Fibroblast of skin of right biceps (primary cell): ENCODE measurements at places on chromosomes 6 and 20.

DNA sequence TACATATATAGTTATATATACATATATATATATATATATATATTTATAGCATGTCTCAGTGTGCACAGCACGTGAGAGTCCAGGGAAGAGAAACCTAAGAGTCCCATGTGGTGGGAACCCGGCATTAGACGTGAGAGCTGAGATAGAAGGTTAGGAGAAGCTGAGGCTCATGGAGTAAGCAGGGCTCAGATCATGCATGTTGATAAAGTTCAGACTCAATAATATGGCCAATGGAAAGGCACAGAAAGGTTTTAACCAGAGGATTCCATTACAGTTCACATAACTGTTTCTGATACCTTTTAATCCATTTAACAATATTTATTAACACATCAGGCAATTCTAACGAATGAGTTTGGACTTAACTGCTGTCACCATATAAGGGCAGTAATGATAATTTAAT lies 143.4 kb downstream of the MYB start:
- DNase-seq, result no peak

DNA sequence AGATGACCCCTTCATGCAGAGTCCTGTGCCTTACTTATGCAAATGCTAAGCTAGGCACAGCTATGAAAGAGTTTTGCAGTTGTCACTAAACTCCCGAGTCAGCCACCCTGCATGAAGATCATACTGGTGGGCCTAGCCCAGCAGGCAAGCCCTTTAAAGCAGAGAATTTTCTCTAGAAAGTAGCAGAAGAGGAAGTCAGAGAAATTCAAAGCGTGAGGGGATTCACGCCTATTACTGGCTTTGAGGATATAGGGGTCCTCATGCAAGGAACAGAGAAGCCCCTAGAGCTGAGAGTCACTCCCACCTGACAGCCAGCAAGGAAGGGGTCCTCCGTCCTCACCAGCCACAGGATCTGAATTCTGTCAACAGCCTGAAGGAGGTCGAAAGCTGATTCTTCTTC lies 54.6 kb downstream of the MYB start:
- DNase-seq, result no peak

- DNase-seq, result peak; percentile 38
These were observed 60.8 kb downstream of the OGFRL1 start for GRCh38 chr6:71349395-71349794.

- DNase-seq, result no peak
These were observed 53.8 kb upstream of the POLR1H start for GRCh38 chr6:30007132-30007764.

- DNase-seq, result peak; percentile 19
These were observed 525 bp downstream of the FAM229B start for GRCh38 chr6:112087916-112088315.

DNA sequence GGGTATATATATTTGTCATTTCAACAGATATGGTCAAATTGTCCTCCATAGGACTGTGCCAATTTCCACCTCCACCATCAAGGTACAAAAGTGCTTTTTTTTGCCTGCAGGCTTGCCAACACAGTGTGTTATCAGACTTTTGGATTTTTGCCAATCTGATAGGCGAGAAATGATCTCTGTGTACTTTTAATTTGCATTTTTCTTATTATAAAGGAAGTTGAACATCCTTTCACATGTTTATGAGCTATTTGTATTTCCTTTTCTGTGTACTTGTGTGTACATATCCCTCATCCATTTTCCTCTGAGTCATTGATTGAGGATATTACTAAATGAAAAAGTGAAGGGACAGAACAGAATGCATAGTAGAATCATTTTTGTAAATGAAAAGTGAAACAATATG lies 39.0 kb upstream of the PTPN1 start:
- DNase-seq, result no peak

DNA sequence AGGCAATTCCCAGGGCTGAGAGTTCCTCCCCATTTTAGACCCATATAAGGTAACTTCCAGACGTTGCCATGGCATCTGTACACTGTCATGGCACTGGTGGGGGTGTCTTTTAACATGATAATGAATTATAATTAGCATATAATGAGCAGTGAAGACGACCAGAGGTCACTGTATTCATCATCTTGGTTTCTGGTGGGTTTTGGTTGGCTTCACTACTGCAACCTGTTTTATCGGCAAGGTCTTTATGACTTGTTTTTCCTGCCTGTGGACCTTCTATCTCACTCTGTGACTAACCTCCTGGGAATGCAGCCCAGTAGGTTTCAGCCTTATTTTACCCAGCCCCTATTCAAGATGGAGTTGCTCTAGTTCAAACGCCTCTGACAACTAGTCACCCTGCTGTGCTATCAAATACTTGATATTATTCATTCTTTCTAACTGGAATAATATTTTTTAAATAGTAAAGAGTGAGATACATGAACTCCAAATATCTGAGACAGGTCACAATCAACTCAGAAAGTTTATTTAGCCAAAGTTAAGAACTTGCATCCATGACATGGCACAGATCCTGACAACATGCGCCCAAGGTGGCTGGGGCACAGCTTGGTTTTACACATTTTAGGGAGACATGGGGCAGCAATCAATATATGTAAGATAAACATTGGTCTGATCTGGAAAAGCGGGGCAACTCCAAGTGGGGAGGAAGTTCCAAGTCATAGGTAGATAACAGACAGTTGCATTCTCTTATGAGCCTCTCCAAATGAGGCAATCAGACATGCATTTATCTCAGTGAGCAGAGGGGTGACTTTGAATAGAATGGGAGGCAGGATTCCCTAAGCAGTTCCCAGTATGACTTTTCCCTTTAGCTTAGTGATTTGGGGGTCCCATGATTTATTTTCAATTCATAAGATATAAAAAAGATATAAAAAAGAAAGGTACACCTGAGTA lies 1.2 kb upstream of the UFL1 start:
- peak; percentile 43 for DNase-seq

DNA sequence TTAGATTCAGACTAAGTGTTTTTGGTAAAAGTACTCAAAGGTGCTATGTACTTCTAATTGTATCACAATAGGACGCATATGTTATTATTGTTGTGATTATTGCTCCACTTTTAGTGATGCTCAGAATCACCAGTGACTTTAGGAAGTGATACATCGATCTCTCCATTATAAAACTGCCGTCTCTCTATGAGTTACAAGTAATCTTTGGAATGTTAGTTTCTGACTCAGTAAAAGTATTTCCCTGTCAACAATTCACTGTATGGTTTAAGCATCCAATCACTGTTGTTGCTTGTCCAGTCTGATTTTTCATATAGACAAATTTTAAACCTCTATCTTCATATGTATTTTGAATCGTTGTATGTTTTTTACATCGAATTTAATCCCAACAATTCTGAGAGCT lies 9.4 kb downstream of the DCBLD1 start:
- DNase-seq, result peak; percentile 68

DNA sequence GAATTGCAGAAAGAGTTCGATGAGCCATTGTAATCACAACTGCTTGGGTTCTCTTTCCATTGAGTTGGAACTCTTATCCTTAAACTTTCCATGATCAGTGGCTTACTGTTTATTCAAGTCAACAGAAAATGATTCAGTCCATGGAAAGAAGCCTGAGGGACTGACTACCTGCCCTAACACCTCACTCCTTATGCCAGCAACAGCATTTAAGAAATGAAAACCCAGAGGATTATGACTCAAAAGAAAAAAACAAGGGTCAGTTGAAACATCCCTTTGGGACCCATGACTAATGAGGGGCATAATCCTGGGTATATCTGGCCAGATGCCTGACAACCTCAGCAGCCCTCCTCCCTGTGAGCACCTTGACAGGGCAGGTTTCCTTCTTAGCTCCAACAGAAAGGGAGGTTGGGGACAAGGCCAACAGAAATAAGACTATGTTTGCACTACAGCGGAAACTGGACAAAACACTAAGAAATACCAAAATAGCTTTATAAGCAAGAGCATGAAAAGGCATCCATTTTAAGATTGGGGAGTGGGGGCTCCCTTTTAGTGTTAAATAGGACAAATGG lies 106.7 kb downstream of the MAP3K5 start:
- no peak for DNase-seq

DNA sequence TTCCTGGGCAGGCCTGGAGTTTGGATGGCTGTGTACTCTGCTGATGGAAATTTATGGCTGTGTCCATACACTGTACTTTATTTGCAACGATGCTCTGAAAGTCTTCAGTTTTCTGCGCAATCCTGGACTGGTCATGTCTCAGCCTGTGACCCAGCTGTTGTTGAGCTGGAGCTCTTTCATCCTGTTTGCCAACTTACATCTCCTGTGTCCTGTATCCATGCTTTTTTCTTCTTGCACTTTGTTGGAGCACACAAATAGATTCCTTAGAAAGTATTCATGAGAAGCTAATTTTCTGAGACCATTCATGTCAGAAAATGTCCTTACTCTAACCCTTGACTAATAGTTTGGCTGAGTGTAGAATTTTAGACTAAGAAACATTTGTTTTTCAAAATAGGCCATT lies 251.2 kb downstream of the BCKDHB start:
- DNase-seq, result no peak

DNA sequence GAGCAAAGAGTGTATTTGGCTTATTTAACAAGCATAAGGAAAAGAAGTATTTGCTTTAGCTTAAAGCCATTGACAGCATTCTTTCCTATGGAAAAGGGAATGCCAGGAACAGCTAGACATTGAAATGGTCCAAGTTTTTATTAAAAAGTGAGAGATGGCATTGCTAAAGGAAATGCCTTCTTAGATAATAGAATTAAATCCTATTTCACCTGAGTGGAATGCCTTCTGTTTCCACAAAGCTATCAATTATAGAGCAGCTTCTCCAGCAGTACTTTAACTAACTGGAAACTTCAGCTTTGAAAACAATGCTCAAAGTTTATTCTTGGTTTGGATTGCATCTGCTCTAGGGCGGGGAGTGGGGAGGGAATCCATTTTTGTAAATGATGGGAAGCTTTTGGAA lies 85.1 kb upstream of the CNKSR3 start:
- no peak for DNase-seq

DNA sequence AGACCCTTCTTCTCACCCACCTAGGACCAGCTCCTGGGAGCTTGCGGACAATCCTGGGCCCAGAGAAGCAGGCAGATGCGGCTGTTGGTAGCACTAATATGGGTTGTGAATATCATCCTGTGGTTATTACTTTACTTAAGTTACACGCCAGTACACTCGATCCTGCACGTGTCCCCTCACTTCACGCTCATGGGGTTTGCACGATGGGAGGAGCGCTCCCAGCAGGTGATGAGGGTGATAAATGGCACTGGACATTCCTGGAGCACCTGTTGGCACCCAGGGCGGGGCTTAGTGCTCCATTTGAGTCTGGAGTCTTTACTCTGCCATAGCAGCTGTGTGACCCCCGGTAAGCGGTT lies 335.1 kb downstream of the PREX1 start:
- no peak for DNase-seq

GRCh38 chr20:50834599-50835005 lies 39.7 kb downstream of the BCAS4 start:
- peak; percentile 97 for DNase-seq

DNA sequence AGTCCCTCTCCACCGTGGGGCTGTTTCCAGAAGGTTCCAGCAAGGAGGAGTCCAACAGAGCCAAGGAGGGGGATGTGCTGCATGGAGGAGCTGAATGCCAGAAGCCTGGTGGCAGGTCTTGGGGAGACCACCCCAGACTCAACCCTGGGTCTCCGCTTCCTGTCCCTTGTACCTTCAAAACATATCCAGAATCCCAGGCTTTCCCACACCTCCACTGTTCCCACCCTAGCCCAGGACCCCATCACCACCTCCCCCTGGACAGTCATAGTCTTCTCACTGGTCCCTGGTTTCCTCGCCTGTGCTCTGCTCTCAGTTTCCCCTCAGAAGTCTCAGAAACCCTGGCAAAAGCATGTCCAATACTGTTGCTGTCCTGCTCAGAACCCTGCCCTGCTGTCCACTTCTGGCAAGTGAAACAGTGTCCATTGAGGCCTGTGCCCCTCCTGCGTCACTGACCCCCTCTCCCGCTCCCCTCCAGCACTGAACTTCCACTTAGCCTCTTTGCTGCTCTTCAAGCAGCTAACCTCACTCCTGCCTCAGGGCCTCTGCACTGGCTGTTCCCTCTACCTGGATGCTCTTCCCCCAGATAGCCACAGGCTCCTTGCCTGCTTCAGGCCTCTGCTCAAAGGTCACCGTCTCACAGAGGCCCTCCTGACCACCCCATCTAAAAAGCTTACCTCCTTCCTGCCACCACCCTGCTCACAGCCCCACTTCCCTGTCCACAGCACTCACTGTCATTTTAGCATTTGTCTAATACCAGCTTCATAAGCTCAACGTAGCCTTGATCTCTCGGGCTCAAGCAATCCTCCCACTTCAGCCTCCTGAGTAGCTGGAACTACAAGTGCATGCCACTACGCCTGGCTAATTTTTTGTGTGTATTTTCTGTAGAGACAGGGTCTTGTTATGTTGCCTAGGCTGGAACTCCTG lies 169.2 kb downstream of the GRM4 start:
- DNase-seq, result no peak

- no peak for DNase-seq
These were observed 20.2 kb downstream of the SF3B5 start for GRCh38 chr6:144075187-144075586.

DNA sequence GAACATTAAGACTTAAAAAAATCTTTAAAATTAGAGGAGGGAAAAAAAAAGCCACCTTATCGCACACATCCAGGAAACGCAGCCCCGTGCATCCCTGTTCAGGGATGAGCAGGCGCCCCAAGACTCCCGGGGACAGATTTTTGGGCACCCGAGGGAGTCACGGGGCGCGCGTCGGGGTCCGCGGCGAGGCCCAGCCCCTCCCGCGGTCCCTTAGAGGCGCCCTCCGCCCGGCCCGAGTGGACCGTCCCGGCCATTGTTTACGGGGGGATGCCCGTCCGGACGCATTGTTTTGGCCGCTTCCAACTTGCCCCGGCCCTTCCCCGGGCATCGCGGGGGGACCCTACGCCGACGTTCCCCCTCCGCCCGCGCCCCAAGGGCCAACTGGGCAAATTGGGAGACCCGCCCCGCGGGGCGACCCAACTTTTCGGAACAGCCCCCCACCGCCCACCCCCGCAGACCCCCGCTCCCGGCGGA lies 610 bp downstream of the ZNF217 start:
- no peak for DNase-seq

DNA sequence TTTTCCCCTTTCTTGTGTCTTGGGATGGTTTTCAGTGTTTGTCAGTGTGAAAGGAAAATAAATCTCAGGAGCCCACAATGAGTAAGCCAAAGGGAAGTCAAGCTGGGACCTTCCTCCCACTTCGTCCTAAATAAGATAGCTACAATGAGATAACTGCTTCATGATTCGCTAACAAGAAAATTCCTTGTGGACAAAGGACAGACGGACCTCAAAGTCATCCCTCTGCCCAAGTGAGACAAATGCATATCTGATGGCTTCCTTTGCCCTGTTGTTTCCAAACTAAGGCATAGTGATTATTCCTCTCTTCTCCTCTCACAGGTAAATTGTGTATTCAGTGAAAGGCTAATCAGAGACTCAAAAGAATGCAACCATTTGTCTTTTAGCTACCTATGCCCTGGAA lies 26.1 kb upstream of the ADTRP start:
- peak; percentile 58 for DNase-seq

GRCh38 chr20:44643596-44644229 lies 7.8 kb downstream of the ADA start:
- peak; percentile 85 for DNase-seq
